ENCODE measurements at places on chromosomes 7 and 10.
A peak's percentile ranks its signal among the peaks of the same experiment; 100 is the strongest.

GRCh38 chr10:71663311-71663710 is 56.3 kb downstream of the C10orf105 start:
- H3K27me3 ChIP-seq: no peaks in the 10 kb centered on the region
- no peak for DNase-seq
- H3K36me3 ChIP-seq: no peaks in the 10 kb centered on the region
- no peaks in the 10 kb centered on the region for H3K4me1 ChIP-seq
- H3K27ac ChIP-seq: no peak overlapping the region

DNA sequence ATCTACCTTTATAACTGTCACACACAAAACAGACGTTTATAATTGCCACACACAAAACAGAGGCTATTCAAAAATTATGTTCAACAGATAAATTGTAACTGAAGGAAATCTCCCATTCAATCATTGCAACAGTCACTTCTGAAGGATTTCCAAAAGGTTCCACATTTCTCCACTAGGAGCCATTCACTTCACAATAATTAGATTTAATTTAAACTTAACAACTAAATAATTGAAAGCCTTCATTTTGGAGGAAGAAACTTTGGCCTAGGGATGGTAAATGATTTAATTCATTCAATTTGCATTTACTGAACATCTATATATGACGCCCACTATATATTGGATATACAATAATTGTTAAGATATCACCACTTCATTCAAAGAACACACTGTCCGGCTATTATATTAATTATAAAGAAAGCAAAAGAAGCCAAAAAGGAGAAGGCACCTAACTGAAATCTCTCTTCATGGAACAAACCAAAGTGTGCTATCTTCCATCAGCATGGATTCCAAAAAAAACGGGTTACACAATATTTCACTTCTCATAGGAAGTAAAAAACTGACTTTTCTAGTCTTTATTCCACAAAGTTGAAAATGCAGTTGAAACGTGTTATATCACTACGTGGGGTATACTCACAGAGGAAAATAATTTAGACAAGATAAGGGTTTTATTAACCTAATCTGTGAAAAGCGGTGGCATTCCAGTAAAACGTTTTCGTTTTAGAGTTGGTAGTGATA is 1.7 kb downstream of the ATAD1 start:
- no peaks in the 10 kb centered on the region for H3K27me3 ChIP-seq
- no peaks in the 10 kb centered on the region for H3K4me1 ChIP-seq
- DNase-seq: no peak
- H3K36me3 ChIP-seq: peaks cover 4% of the 10 kb centered on the region
- no peak overlapping the region for H3K27ac ChIP-seq
- H3K4me3 ChIP-seq: no peak overlapping the region

DNA sequence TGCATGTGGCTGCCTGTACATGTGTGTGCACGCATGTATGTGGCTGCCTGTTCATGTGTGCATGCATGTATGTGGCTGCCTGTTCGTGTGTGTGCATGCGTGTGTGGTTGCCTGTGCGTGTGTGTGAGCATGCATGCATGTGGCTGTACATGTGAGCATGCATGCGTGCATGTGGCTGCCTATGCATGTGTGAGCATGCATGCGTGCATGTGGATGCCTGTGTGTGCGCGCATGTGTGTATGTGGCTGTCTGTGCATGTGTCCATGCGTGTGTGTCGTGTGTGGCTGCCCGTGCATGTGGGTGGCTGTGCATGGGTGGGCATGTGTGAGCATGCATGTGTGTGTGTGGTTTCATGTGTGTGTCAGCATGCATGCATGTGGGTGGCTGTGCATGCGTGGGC is 218.3 kb downstream of the ELFN1 start:
- H3K27me3 ChIP-seq: no peaks in the 10 kb centered on the region
- H3K27ac ChIP-seq: no peak overlapping the region
- no peaks in the 10 kb centered on the region for H3K4me1 ChIP-seq

GRCh38 chr10:89837165-89838043 is 136.0 kb downstream of the KIF20B start:
- H3K4me1 ChIP-seq: peaks cover 15% of the 10 kb centered on the region
- peak overlapping the region; percentile 48 for H3K27ac ChIP-seq
- H3K27me3 ChIP-seq: no peaks in the 10 kb centered on the region
- peak overlapping the region; percentile 60 for H3K4me3 ChIP-seq
- no peak for DNase-seq

DNA sequence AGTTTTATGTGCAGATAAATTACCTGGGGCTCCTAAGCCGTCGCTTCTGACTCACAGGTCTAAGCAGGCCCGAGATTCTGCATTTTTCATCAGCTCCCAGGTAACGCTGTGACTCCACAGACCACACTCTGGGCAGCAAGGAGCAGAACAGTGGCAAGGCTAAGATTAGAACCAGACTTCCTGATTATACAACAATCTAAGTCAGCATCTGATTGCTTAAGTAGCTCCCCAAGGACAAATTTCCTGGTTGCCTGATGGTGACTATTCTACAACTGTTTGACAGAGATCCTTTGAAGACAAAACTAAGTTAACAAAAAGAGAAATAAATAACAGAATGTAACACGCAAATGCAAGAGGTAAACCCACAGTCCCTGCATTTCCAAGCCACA is 69.0 kb downstream of the CREB3L2 start:
- peak overlapping the region; percentile 74 for H3K27ac ChIP-seq
- peaks cover under 1% of the 10 kb centered on the region for H3K36me3 ChIP-seq
- peak; percentile 69 for DNase-seq
- H3K4me1 ChIP-seq: peaks cover 48% of the 10 kb centered on the region
- H3K27me3 ChIP-seq: no peaks in the 10 kb centered on the region

DNA sequence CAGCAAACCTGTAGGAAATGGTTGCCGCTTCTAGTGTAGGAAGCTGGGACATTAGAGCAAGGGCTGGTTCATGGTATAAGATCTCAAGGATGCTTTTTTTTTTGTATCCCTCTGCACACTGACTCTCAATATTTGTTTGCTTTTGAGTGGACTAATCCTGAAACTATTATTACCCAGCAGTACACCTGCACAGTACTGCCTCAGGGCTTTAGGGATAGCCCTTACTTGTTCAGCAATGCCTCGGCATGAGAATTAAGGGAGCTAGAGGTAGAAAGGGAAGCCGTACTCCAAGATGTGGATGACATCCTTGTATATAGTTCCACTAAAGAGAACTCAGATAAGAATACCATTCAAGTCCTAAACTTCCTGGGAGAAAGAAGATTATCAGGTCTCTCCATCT is 70.5 kb downstream of the COPG2 start:
- H3K27ac ChIP-seq: no peak overlapping the region
- no peaks in the 10 kb centered on the region for H3K36me3 ChIP-seq
- DNase-seq: no peak
- H3K4me1 ChIP-seq: no peaks in the 10 kb centered on the region
- no peak overlapping the region for H3K4me3 ChIP-seq

GRCh38 chr7:5217851-5218331 is 27.9 kb downstream of the WIPI2 start:
- H3K27me3 ChIP-seq: no peaks in the 10 kb centered on the region
- no peak overlapping the region for H3K27ac ChIP-seq
- H3K4me1 ChIP-seq: no peaks in the 10 kb centered on the region
- H3K36me3 ChIP-seq: peaks cover 98% of the 10 kb centered on the region
- H3K4me3 ChIP-seq: no peak overlapping the region
- no peak for DNase-seq

DNA sequence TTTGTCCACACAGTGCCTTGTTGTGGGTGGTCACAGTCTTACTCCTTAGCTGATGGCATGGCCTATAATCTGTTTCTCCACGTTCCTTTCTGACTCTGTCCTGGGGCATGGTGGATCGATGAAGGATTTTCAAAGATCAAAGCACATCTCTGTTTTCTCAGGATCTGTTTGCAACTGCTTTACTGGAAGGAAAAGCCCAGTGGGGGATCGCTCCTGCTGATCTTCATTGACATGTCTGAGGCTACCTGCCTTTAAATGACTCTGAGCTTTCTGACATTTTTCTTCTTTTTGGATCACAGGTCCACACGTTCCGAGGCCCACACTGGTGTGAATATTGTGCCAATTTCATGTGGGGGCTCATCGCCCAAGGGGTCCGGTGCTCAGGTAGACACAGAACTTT is 68.0 kb upstream of the PRR15 start:
- no peaks in the 10 kb centered on the region for H3K27me3 ChIP-seq
- H3K27ac ChIP-seq: no peak overlapping the region
- no peak overlapping the region for H3K4me3 ChIP-seq
- H3K36me3 ChIP-seq: no peaks in the 10 kb centered on the region
- no peaks in the 10 kb centered on the region for H3K4me1 ChIP-seq

DNA sequence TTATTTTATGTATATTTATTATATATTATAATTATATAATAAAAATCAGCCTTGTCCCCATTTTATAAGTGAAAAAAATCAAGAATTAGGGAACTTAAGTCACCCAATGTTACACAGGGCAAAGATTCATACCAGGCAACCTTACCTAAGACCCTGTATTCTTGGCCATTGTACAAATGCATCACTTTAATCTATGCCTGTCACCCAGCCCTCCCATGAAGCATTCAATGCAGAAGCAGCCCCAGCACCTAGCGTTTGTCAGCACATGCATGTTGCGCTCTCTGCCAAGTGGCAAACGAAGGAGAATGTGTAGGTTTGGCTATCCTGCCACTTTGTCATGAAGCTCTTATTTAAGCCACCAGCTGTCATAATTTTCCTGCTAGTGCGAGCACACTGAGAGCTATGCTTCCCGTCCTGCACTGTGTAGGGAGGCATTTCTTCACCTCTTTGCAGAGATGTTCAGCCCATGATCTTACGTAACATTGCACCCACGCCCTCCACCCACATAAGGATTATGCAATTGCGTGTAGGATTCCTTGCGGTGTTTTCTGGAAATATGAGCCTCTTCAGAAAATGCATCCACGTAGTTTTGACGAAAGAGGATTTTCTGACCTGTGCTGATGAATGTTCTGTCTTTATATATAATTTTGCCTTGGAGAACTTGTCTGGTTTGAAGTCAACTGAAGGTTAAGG is 7.7 kb upstream of the COBL start:
- no peaks in the 10 kb centered on the region for H3K4me1 ChIP-seq
- peaks cover 10% of the 10 kb centered on the region for H3K27me3 ChIP-seq
- no peak overlapping the region for H3K27ac ChIP-seq
- no peaks in the 10 kb centered on the region for H3K36me3 ChIP-seq
- H3K4me3 ChIP-seq: no peak overlapping the region

DNA sequence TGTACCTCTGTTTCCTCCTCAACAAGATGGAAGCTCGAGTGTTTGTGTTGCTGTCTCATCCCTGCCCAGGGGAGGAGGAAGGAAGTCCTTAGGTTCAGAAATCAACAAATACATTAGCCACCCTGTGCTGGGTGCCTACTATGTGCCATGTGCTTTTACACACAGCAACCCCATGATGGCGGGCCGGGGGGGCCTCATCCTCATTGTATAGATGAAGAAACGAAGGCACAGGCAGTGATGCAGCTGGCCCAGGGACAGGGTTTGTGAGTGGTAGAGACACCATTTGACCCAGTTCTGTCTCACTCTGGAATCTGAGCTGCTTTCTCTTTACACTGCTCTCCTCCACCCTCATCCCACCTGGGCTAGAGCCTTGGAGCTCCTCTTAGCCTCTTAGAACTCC is 1.9 kb upstream of the CALHM2 start:
- peaks cover 14% of the 10 kb centered on the region for H3K36me3 ChIP-seq
- H3K4me1 ChIP-seq: peaks cover 9% of the 10 kb centered on the region
- no peak overlapping the region for H3K4me3 ChIP-seq
- no peak overlapping the region for H3K27ac ChIP-seq
- no peak for DNase-seq

GRCh38 chr7:54859545-54859944 is 100.5 kb upstream of the SEC61G start:
- H3K27ac ChIP-seq: no peak overlapping the region
- no peaks in the 10 kb centered on the region for H3K4me1 ChIP-seq
- no peaks in the 10 kb centered on the region for H3K27me3 ChIP-seq
- H3K36me3 ChIP-seq: no peaks in the 10 kb centered on the region
- DNase-seq: no peak
- no peak overlapping the region for H3K4me3 ChIP-seq

DNA sequence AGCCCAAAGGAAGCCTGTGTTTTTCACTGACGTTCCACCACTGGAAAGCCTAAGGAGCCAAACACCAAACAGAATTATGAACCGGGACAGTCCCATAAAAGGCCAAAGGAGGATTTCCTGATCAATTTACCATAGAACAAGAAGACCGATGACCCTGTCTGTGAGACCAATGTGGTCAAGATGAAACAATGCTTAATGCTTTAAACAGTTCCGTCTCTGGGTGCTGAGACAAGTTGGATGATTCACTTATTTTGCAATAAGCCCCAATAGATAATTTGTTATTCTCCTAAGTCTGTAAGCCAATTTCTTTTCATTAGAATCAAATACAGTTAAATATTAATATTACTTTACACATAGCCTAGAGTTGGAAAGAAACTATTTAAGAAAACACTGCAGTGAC is 134.9 kb downstream of the MICU1 start:
- H3K36me3 ChIP-seq: no peaks in the 10 kb centered on the region
- H3K4me1 ChIP-seq: no peaks in the 10 kb centered on the region
- no peak overlapping the region for H3K27ac ChIP-seq
- no peaks in the 10 kb centered on the region for H3K27me3 ChIP-seq

DNA sequence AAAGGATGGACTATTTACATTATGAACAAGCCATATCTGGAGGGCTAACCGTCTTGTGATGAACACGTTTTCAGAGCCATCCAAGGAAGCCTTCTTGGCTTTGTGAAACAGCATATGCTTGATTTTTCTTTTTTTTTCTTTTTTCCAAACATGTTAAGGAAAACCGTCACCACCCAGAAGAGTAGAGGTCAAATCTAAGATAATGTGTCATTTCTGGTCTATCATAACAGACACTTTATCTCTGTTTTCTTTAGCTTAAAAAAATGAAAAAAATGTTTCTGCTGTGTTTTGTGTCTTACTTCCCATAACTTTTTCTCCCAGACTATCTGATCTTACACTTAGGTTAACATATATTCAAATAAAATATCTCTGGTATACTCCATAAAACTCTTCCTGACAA is 76.1 kb upstream of the DGKB start:
- no peak overlapping the region for H3K27ac ChIP-seq
- H3K27me3 ChIP-seq: no peaks in the 10 kb centered on the region
- H3K4me3 ChIP-seq: no peak overlapping the region
- H3K36me3 ChIP-seq: no peaks in the 10 kb centered on the region
- no peak for DNase-seq

GRCh38 chr7:86745013-86745745 is 101.5 kb downstream of the GRM3 start:
- no peaks in the 10 kb centered on the region for H3K27me3 ChIP-seq
- H3K27ac ChIP-seq: no peak overlapping the region
- no peak for DNase-seq
- H3K4me1 ChIP-seq: no peaks in the 10 kb centered on the region
